ENCODE measurements at places on chromosomes 6 and 20.

DNA sequence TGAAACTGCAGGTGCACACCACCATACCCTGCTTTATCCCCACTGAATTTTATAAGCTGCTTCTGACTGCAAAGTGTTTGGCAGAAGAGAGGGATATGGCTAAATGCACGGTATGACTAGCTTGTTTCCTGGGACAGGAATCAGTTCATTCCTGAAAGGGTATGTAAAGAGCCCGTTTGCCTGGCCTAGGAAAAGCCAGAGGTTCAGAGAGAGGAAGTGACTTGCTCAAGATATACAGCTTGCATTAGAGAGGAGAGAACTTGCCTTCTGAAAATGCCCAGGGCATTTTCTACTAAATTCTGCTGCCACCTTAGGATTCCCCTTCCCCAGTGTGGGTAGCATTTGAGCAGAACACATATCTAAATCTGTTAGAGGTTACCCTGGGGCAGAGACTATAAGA is 683 bp upstream of the GCNT2 start:
- DNase-seq, result no peak

DNA sequence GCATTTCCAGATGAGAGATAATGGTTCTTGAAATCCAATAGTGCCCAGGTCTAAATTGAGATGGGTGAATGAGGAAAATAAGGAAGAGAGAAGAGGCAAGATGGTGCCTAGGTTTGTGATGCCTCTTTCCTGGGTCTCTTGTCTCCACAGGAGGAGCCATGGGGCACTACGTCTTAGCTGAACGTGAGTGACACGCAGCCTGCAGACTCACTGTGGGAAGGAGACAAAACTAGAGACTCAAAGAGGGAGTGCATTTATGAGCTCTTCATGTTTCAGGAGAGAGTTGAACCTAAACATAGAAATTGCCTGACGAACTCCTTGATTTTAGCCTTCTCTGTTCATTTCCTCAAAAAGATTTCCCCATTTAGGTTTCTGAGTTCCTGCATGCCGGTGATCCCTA is 6.8 kb downstream of the HFE start:
- no peak for DNase-seq

DNA sequence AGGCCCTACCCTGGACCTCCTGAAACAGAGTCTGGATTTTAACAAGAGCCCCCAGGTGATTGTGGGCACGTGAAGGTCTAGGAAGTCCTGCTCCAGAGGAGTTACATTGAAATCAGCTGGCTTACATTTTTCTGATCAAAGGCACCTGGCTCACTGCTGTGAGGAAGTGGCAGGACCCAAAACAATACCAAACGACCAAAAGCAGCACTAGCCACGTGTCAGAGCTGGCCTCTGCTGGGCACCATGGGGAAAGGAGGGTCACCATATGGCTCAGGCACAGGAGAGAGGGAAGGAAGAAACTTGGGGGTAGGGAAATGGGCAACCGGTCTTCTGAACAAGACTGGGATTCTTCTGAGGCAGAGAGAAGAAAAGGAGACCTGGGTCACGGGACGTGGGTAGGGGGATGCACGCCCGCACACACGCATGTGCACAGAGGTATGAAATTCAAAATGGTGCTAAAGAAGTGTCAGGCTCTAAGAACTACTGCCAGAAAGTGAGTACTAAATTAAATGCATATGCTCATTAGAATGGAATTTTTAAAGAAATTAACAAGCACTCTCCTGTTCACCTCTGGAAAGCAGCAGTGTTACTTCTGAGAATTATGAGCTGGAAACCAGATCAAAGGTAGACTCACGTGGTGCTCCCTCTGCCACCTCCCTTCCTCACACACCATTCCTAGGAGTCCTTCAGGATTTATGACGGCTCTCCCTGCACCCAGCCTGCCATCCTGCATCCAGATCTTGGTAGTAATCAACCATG is 113.6 kb downstream of the TRERF1 start:
- DNase-seq, result no peak

DNA sequence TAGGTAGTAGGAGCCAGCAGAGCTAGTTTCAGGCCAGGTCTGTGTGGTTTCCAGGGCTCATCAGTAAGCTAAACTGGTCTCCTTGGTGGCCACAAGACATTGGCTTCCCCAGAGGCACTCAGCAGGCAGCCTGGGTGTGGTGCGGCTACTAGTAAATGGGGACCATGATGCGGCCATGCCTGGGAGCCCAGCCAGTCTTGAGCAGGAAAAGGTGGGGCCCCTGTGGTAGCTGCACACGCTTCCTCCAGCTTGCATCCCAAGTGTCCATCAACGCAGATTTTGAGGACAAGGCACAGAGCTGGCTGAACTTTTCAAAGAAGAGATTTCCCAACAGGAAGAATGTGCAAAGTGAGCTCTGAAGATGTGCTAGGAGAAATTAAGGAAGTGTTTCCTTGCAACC is 107.4 kb upstream of the NAA20 start:
- peak; percentile 47 for DNase-seq

DNA sequence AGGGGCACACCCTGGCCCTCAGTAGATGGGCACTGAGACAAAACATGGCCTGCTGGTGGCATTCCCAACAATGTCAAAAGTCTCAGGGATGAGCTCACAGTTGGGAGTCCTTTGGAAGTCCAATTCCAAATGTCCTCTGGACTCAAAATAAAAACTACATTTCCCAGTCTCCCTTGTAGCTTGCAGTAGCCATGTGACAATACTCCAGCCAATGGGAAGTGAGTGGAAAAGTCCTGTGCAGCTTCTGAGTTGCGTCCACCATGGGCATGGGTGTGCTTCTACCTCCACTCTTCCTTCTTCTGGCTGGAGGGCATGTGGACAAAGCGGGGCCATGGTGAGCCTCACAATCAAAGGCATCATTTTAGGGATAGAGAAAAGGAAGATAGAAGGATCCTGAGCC is 5.8 kb upstream of the ADAM33 start:
- DNase-seq, result peak; percentile 76

- no peak for DNase-seq
Observed at GRCh38 chr6:16674801-16675392, 86.4 kb downstream of the ATXN1 start.

DNA sequence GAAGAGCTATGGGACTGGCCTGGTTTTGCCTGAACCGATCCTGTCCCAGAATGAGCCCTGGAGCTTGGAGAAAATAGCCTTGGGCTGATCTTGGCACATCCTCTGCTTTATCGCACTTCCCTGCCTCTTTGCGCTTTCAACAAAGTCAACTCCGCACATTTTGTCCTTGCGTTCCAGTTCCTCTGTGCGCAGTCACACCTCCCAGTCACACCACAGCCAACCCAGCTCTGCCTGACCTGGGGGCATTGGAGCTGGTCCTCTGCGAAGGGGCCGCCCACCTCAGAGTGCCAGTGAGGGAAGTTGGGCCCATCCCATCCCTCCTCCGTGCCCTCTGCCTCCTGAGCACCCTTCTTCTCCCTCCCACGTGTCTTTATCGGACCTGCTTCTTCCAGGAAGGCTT is 16.9 kb upstream of the UQCC2 start:
- DNase-seq, result no peak

DNA sequence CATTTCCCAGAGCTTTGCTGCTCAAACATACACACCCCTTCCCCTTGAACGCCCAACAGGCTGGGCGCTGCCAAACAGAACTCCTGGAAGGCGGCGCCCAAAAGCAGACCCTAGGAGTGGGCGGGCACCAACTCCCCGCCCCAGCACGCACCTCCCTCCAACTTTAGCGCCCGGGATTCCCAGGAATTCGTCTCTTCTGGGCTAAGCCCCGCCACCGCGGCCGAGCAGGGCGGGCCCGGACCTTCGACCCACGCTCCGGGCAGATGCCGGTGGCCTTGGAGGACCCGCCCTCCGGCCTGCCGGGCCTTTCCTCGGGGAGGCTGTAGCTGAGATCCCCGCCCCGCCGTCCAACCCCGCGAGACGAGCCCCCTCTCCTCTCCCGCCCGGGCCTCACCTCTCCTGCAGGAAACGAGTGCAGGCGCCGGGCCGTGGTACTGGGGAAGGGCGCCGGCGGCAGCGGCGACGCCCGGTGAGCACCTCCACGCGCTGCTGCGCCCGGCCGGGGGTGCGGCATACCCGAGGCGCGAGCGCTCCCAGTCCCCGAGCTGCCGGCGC is 659 bp downstream of the MCUR1 start:
- DNase-seq, result peak; percentile 70

GRCh38 chr20:19885594-19885938 is 127.5 kb downstream of the RIN2 start:
- DNase-seq, result no peak

DNA sequence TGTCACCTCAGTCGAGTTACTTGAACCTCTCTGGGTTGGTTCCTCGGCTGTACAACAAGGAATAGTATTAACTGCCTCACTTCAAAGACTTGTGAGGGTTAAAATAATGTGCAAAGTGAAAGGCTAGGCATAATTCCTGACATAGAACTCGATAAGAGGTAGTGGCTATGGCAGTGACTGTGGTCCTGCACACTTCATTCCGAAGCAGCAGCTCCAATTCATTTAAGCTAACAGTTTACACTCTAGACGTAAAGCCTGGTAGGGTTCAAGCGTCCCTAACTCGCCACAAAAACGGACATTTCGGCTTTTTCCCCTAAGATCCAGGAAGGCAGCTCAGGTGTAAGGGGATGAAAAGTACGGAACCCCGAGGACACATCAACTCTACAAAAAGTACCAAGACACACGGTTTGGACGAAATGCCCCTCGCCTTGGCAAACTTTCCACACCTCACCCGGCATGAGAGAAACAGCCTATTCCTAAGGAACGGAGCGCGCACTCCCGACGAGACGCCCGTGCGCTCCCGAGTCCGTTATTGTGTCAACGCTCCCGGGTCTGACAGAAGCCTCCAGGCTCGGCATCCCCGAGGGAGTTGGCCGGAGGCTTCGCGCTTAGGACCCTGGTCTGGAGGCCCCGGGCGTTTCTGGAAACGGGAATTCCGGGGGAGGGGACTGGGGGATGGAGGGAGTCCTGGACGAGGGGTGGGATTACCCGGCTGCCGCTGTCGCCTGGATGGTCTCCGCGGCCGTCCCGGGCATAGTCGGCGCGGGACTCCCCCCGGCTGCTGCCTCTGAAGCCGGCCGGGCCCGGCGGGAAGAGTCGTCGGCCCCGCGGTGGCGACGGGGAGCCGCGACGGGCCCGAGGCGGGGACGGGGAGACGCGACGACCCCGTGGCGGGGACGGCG is 937 bp downstream of the ZNF318 start:
- DNase-seq, result peak; percentile 62

DNA sequence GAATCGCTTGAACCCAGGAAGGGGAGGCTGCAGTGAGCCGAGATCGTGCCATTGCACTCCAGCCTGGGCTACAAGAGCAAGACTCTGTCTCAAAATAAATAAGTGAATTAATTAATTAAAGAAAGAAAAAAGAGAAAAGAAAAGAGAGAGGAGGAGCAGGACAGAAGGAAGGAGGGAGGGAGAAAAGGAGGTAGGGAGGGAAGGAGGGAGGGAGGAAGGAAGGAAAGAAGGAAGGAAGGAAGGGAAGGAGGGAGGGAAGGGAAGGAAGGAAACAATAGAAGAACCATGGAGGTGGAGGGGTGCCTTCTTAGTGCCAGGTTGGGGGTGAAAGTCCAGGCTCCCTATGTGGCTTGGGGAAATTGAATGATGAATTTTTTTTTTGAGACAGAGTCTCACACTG is 6.5 kb upstream of the AHCY start:
- DNase-seq, result no peak

- no peak for DNase-seq
Observed at GRCh38 chr6:155215906-155216305, 47.9 kb upstream of the CLDN20 start.

DNA sequence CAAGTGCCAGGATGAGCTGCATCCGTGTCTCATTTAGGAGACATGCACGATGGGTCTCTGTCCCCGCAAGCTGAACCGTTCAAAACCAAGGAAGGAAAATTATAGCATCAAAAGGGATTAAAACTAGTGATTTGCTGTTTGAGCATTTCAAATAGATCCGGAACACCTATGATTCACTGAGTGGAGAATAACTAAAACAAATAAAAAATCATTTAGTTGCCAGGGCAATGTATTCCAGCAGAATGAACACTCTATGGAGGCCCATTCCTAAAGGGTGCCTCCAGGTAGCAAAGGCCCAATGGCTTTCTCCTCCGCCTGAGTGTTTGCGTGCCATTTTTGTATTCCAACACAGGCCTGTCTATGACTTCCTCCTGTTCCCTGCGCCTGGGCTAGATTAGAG is 354.8 kb downstream of the ZFAND3 start:
- DNase-seq, result no peak

DNA sequence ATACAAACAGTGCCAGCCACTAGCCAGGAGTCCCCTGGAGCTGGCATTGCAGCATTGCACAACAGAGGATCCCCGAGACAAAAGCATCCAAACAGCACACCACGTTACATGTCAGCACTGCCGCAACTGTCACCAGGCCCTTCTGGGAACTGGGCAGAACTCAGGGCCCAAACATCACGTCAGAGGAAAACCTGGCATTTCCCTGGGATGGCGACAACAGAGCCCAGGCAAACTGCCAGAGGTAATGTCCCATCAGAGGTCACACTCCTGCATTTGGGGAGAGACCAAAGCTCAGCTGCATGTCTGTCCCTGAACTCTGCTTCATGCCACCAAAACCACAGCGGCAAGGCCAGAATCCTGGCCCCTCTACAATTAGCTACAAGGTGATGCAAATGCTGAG is 36.3 kb downstream of the PPP1R3G start:
- DNase-seq, result no peak

DNA sequence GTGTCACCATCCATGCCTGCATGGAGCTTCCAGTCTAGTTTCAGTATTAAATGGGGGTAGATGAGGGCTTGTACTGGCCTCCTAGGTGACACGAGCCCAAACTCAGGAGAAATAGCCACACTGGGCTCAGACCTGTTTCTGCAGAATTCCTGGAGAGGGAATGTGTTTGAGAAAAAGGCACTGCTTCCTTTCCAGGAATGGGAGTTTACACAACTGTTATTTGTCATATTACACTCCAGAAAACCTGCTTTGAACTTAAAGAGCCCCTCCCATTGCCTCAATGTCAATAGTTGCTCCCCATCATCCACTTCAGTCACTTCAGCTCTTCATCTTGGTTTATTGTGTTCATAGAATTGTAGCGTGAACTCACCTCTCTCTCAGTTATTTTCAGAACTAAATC is 151.5 kb downstream of the CFAP61 start:
- DNase-seq, result no peak

DNA sequence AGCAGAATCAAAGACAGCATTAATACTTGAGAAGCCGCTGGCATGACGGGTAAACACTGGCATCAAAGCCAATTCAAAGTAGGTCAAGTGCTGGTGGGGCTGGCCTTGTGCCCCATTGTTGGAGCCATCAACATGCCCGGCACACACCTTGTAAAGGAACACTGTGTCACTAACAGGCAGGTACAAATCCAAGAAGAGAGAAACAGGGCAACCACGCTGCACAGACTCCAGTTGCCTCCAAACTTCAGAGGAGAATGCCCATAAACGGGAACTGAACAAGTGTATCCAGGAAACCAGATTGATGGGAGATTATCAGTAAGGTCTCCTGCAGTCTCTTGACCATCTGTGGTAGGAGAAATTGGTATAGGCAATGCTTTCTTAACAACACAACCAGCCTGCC is 127.0 kb upstream of the STXBP5 start:
- no peak for DNase-seq

DNA sequence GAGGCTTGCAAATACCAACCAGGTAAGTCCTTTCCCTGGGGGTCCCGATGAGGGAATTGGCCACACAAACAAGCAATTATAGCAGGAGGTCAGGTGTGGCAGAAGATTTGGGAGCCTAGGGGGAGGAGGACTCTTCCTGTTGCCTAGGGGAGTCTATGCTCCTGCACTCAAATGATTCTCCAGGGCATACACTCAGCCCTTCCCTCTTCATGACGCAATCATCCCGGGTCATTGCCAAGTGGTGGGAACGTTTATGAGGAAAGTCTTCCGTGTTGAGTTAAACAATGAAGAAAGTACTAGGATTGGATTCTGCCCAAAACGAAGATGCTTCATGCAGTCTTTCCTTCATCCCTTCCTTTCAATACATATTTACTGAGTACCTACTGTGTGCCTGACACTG is 186.5 kb upstream of the TSHZ2 start:
- DNase-seq, result no peak
